ENCODE measurements at places on chromosomes 1 and 21. TPM values are rescaled to one million over a fixed set of nuclear protein-coding genes. Genes with fewer than 3 reads are reported as not detected.

DNA sequence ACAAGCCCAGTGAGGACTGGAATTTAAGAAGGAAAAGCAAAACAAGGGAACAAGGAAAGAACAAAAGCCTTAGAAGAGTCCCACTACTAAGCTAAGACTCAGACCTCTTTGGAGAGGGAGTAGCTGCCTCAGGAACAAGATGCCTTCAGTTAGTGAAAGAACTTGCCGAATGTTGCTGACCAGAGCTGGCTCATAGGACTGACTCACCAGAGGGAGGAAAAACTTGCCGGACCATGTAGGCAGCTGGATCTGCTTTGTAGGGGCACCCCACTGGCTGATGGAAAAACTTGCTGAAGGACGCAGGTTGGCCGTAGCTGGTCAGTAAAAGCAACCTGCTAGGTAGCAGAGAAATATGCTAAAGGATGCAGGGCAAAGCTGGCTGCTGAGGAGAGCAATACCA lies 15.3 kb upstream of the ZSWIM5 start:
- DNase-seq = no peak

- DNase-seq = no peak
Measured at GRCh38 chr1:176450526-176450925, 12.4 kb upstream of the PAPPA2 start.

DNA sequence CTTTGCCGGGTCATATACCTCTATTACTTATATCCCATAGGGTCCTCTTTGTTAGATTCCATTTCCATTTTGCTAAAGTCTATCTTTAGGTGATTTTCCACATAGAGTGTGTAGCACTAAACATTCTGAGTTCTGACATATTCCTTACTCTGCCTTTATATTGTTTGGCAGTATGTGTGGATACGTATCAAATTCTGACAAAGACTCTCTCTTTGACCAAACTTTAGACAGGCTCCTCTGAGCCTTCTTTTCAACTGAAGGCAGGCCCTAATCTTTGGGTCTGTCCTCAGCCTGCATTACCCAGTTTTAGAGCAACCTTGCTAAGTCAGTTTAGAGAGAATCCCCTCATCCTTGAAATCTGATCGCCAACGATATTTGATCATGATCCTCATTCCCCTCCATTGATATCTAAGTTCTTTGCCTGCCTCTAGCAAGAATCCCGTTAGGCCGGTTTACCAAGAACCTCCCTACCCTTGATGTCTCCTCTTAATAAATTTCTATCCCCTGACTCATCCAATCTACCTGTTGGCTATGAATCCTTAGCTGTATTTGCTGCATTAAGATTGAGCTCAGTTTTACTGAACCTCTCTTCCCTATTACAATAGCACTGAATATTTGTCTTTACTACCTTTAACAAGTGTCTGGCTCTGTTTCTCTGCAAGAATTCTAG lies 10.4 kb upstream of the PPT1 start:
- no peak for DNase-seq

- no peak for DNase-seq
Measured at GRCh38 chr1:53651356-53651755, 87.6 kb downstream of the GLIS1 start.

DNA sequence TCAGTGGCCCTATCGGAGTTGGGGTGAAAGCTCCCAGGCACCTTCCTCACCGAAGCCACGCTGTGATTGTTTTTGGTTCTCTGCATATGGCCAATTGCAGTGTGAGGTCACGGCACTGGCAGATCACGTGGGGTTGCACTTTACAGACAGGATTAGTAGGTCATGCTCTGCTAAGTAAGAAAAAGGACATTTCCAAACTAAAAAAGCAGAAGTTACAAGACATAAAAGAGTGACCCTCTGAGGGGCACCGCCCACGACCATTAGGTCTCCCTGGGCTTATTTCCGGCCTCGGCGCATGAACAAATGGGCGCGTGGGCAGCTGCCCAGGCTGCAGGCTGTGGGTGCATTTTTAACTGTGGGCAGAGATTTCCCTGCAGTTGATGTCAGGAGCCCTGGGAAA lies 2.0 kb downstream of the CAPN9 start:
- no peak for DNase-seq

GRCh38 chr1:203381151-203381751 lies 30.3 kb upstream of the FMOD start:
- no peak for DNase-seq

DNA sequence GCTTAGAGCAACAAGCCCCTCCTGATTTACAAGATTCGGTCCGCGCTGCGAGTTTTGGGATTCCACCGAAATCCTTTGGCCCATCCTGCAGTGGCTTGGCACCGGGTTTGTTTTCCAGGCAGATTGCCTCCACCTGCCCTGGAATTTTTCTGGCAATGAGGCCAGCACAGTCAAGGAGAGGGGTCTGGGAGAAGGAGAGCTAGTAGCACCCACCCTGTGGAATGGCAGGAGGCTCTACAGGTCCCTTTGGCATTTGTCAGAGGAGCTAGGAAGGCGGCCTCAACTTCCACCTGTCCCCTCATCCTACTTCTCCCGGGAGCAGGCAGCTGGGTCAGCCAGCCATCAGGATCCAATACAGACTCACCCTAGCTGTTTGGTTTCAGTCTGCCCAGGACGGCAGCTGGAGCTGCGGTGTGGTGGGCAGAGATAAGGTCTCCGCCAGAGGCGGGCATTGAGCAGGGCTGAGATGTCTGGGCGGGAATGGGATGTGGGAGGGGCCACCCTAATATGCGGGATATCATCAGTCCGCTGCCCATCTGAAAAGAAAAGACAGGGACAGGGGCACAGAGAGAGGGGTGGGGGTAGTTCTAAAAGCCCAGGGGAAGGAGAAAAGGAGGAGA lies 37.8 kb upstream of the PRELP start:
- no peak for DNase-seq

GRCh38 chr1:191206513-191207207 lies 729.0 kb upstream of the BRINP3 start:
- DNase-seq = no peak

- no peak for DNase-seq
Measured at GRCh38 chr1:248791010-248791409, 34.7 kb downstream of the SH3BP5L start.

- DNase-seq = no peak
Measured at GRCh38 chr1:231613419-231614349, 12.9 kb upstream of the DISC1 start.

- DNase-seq = no peak
Measured at GRCh38 chr1:108120163-108120562, 80.0 kb downstream of the SLC25A24 start.

GRCh38 chr1:229069176-229069575 lies 201.7 kb upstream of the RAB4A start:
- DNase-seq = no peak

GRCh38 chr1:53799141-53799540 lies 39.0 kb downstream of the NDC1 start:
- no peak for DNase-seq

DNA sequence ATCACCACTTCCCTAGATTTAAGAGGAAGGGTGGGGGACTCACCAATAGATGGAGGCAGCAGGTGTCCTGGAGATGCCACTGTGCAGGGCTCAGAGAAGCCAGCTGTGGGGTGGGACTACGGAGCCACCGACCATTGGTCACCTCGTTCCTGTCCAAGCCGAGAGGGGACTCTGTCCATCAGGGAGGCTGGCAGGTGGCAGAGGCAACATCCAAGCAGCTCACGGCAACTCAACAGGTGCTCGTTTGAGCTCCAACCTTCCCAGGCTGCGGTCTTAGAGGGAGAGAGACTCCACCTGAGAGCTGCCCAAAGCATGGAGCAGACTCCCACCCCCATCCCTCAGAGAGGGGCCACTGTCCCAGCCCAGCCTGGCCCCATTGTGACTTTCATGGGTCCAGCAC lies 71.4 kb downstream of the IGSF21 start:
- DNase-seq = no peak

DNA sequence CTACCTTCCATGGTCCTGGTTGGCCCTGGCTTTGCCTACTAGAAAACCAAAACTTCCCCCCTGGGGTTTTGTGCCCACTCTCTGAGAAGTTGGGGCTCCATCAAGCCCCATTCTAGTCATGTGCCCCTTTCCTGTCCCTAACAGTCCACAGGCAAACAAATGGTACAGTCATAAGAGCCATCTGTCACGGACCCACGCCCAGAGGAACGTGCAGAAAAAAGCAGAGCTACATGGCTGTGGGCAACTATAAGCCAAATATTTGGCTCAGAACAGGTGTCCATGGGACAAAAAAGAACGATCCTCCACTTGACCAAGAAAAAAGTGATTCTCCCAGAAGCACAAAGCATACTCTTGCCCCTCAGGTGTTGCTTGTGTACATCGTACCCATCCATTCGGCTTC lies 14.6 kb upstream of the TRNAU1AP start:
- DNase-seq = no peak

- DNase-seq = no peak
Measured at GRCh38 chr1:85058311-85058710, 10.0 kb upstream of the MCOLN3 start.

- no peak for DNase-seq
Measured at GRCh38 chr21:26920055-26920454, 46.8 kb downstream of the ADAMTS5 start.

DNA sequence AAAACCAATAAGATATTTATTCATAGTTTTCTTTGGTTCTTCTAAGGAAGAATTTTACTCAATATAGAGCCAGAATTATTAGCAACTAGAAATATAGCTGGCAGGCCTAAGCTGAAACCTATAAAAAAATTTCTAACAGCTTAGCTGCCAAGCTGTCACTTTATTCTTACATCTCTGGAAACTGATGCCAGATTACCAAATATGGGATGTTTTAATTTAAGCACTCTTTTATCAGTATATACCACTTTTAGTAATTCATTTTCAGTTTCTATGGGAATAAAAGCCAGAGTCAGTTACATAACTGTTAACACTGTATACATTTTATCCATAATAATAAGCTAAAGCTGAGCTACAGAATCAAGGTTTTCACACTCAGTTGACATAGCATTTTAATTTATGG lies 68.7 kb upstream of the MPC2 start:
- no peak for DNase-seq

DNA sequence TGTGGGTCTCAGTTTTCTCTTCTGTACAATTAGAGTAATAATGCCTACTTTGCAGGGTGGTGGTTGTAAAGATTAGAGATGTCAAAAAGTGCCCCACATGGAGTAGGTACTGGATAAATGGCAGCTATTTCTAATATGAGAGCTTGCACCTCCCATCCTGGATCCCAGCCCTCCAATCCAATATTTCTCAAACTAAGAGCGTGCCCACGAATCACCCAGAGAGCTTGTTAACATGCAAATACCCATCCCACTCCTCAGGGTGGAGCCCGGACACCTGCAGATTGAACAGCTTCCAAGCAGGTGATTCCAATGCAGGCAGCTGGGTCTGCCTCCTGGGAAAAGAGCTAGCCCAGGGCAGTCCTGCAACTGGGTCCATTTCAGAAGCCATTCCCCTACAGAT lies 33.0 kb downstream of the LRRN2 start:
- no peak for DNase-seq

DNA sequence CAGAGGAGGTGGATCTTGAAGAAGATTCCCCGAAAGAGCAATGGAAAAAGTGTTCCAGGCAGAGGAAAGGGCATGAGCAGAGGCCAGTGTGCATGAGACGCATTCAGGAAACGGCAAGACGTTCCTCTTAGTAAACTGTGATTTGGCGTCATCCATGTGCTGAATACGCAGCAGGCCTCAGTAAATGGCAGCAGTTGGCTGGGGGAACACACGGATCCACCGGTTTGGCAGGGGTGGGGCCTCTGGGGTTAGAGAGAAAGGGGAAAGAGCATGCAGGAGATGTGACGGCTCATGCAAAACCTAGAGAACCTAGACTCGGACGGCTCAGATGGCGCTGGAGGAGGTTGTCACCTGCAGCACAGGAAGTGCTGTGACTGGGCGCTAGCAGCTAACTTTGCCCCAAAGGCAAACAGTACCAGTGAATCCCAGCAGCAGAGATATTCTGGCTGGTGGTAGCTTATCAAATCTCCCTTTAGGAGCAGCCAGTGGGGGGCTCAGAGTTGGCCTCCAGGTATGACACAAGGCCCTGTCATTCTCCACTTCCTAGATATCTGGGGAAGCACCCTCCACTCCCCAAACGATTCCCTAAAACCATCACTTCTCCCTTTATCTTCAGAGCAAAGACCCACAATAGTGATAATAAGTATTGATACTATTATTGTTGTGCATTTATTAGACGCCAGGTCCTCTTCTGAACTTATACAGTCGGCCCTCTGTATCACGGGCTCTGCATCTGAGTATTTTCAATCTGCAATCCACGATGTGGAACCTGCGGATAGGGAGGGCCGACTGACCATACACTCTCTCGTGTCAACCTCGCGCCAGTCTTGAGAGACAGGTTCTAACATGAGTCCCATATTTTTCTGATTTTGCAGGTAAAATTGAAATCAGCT lies 7.6 kb downstream of the LAPTM5 start:
- no peak for DNase-seq

- DNase-seq = peak; percentile 16
Measured at GRCh38 chr1:13469343-13469742, 44.5 kb downstream of the LRRC38 start.

GRCh38 chr21:45856442-45856841 lies 125.1 kb upstream of the COL6A1 start:
- DNase-seq = no peak

GRCh38 chr1:220928725-220929300 lies 49.6 kb downstream of the HLX start:
- peak; percentile 4 for DNase-seq

DNA sequence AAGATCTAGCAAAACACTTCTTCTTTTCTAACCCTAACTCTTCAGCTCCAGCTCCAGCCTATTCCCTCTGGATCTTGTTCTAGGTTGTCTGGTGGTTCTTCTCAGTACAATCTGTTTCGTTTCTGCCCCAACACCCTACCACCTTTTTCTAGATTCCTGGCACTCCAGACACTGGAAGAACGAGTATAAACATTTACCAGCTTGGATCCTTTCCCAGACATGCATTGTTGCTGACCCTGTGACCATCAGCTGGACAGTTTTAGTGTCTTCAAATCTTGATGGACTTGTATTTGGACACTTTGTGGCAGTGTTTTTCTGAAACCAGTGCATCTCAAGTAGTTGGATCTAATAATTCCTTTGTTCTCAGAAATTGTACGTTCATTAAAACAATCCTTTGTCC lies 30.6 kb upstream of the CACNA1E start:
- no peak for DNase-seq

DNA sequence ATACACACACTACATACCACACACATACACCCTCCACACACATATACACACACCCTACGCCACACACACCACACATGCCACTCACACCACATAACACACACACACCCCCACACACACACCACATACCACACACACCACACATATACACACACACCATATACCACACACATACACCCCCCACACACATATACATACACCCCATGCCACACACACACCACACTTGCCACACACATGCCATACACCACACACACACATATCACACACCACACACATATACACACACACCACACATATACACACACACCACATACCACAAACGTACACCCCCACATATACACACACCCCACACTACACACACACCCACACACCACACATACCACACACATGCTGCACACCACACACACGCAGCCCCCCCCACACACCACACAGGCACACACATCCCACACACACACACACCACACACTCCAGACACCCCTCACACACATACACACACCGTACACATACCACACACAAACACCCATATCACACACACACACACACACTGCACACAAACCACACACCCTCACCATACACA lies 76.7 kb upstream of the TMPRSS2 start:
- DNase-seq = no peak

Gene TTC24
- 1.5 TPM for polyA plus RNA-seq

Gene DYNLT5
- 1.3 TPM for polyA plus RNA-seq

Gene AQP10
- 0.09 TPM for polyA plus RNA-seq

Gene GCSAML
- 1.5 TPM for polyA plus RNA-seq

Gene SLC44A5
- 9.9 TPM for polyA plus RNA-seq

Data from renal cortex interstitium (tissue), 15 donors.